ENCODE measurements at places on chromosomes 6 and 20.

GRCh38 chr6:80215063-80215462, 108.6 kb downstream of the BCKDHB start:
- no peak for DNase-seq

DNA sequence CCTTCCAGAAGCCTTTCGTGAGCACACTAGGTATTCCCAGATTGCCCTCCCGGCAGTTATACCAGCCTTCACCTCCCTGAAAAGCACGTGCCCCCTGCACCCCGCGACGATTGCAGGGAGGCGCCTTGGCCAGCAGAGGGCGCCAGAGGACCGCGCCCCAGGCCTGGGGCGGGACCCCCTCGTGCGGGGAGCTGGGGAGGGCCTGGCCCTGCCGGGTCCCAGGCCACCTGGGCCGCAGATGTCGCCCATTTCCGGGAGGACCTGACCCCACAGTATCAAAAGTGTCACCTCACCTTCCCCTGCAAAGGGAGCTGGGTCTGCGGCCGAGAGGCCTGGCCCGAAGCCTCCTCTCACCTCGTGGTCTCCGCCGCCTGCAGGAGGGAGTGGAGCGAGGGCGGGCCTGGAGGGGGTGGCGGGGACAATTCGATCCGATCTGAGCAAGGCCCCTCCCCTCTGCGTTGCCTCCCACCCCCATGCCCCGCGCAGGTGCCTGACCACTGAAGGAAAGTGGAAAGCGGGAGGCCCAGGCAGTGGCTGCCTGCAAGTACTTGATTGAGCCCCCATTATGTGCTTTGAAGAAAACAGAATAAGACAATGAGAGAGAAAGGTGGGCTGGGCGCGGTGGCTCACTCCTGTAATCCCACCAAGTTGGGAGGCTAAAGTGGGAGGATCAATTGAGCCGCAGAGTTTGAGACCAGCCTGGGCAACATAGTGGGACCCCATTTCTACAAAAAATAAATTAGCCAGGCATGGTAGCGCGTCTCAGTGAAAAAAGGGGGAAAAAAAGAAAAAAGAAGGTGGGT, 3.5 kb upstream of the SNAI1 start:
- DNase-seq: peak; percentile 85

DNA sequence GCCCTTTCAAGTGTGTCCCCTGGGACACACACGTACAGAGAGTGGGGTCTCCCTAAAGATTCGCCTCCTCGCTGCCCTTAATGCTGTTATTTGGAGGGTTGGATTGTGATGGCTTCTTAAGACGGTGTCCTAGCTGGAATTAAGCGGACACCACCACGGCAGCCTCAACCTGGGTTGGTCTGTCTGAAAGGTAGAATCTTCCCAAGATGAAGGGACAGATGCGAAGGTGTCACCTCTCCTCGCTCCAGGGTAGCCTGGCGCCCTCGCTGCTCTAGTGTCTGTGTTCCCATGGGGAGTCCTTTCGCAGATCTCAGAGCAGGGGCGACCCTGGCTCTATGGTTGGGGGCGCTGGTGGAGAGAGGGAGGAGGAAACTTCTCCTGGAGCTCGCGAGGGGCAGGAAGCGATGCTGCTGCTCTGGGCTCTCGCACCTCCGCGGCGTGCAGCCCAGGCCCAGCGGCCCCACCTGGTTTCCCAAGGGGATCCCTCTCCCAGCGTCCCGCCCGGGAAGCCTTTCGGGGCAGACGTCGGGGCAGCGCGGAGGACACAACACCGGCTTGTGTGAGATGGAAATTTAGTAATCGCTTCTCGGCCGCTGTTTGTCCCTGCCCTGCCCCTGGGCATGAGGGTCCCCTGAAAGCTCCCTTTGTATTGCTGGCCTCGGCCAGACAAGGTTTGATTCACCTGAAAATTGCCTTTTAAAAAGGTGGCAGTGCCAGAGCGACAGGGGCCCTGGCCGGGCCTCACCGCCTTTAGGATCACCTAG, 1.7 kb downstream of the RSPO3 start:
- peak; percentile 49 for DNase-seq

DNA sequence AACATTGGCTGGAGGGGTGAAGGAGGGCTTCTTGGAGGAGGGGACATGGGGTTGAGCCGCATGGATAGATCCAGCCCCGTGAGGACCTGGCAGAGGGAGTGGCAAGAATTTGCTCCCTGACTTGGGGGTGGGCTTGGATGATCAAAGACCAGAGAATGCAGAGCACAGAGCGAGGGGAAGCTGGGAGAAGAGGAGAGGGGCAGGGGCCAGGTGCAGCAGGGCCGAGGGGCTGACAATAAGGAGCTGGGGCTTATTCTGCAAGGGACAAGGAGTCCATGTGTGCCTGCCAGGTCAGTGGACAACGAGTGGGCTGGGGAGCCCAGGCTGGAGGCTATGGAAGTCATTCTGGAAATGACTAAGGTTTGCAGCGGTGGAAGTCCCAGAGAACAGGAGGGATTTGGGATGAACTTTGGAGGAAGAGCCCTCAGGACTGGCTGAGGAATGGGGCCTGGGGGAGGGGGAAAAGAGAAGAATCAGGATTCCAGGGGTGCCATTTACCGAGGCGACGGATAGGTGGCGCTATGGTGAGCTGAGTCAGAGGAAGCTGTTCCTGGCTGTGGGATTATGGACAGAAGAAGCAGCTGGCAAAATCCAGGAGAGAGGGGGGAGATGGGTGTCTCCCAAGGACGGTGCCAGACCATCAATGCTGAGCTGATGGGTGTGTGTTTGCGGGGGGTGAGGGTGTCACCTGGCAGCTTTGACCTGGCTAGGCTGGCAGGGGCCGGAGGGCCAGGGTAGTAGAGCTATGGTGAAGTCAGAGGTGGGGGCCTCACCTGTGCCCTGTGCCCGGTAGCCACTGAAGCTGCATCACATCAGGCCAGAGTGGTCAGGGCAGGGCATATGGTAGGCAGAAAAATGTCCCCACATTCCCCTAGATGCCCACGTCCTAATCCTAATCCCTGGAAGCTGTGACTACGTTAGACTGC, 7.8 kb downstream of the KCNG1 start:
- DNase-seq: peak; percentile 91

- DNase-seq: no peak
These were observed 7.8 kb upstream of the EZR start for GRCh38 chr6:158826819-158827501.

- no peak for DNase-seq
These were observed 58.4 kb downstream of the GJA10 start for GRCh38 chr6:89952686-89953085.

DNA sequence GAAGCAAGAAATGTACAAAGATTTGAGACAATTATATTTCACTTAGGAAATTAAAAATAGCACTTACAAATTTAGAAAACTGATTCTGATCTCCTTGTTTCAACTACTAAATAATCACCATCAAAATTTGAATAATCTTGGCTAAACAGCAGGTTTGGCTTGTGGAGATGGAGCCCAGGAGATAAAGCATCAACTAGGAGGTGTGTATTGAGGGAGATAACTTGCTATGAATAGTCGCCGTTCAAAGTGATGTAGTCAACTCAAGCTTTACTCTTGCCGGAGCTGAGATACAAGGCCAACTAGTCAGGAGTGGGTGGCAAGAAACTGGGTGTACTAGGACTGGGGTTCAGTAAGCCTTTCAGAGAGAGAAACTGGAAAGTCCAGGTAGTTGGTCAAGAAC, 117.7 kb downstream of the TRMT11 start:
- no peak for DNase-seq

- no peak for DNase-seq
These were observed 58.2 kb downstream of the IRF4 start for GRCh38 chr6:449486-450419.

DNA sequence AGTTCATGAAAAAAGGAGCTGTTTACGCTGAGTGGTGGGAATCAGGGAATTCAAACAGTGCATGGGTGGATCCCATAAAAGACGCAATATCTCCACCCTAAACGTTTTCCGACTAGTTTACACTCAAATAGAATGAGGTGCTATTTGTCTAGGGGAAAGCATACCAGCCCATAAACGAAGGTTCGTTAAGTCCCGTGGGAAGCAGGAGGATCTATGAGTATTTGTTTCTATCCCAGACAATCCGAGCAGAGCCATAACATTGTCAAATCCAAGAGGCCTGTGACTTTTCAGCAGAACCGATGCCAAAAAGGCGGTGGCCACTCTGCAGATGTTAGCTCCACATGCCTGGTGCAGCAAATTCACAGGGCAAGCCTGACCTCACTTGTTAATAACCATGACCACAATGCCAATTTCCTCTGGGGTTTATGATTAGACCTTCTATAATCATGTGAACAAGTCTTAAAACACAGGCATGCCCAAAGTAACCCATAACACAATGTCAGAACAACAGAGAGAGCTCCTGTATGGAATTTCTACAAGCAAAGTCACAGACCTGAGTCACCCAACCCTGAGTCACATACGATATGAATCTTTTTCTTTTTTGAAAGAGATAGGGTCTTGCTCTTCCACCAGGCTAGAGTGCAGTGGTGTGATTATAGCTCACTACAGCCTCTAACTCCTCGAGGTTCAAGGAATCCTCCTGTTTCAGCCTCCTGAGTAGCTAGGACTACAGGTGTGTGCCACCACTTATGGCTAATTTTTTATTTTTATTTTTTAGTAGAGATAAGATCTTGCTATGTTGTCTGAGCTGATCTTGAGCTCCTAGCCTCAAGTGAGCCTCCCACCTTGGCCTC, 123.3 kb downstream of the KIF13A start:
- no peak for DNase-seq

- no peak for DNase-seq
These were observed 51.8 kb downstream of the SIM1 start for GRCh38 chr6:100412872-100413271.

GRCh38 chr6:19319005-19319404, 518.2 kb upstream of the ID4 start:
- no peak for DNase-seq

- DNase-seq: peak; percentile 26
These were observed 359.9 kb upstream of the EPHA7 start for GRCh38 chr6:93779086-93779841.

Measured in GM23338 (cell line).